Activated CD4-positive, alpha-beta T cell treated with anti-CD3 and anti-CD28 coated beads for 36 hours (primary cell): ENCODE measurements at places on chromosomes 1 and 21.

GRCh38 chr1:207454046-207454964 lies at the start of gene CR2:
CR2 (plus strand) TSS chr1:207454328; CDS start chr1:207454419, 91 bp downstream.
- peak; percentile 73 for DNase-seq

DNA sequence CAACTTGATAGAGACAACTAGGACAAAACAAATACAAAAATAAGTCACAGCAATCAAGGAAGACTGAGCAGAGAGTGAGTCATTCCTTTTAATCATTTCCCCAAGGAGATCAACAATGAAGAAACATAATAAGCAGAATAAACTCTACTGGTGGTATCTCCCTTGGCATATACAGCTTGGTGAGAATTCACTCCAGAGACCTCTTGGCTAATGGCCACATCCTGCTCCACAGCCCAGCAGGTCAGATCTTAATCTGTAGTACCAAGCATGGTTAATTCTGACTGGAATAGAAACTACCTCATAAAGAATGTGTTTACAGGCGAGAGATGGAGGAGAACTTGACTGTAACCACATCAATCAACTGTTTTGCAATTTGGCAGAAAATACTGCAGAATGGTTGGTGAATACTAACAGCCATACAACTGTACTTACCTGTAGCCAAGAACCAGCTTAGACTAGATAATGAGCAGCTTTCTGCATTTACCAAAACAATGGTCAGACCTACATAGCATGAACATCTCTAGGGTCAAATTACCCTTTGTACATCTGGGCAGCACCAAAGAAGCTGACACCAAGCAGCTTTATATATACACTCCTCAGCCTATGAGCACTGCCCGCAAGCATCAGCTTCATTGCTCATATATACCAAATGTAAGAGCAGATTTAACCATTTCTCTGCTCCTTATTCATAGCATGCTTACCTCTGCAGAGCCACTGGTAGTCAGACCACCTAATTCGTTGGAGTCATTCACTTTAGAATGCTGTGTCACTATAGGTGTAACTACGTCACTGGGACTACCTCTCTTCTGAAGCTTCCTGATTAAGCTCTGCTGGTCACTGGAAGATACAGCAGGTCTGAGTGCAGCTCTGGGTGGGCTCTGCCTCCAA lies 51.0 kb downstream of the KIAA0319L start:
- DNase-seq, result peak; percentile 62

- DNase-seq, result no peak
Measured at GRCh38 chr21:29892379-29892778, 47.4 kb downstream of the GRIK1 start.

DNA sequence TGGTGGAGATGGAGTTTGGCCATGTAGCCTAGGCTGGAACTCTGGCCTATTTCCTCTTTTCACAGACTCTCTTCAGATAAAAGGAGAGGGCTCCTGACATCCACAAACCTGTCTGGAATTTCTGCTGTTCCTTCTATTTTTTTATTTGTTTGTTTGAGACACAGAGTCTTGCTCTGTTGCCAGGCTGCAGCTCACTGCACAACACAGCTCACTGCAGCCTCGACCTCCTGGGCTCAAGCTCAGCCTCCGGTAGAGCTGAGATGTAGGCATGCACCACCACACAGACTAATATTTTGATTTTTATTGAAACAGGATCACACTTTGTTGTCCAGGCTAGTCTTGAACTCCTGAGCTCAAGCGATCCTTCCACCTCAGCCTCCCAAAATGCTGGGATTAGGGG lies 230.9 kb downstream of the TM2D1 start:
- DNase-seq, result no peak

GRCh38 chr21:36330904-36331303 lies 10.9 kb downstream of the MORC3 start:
- peak; percentile 67 for DNase-seq

GRCh38 chr1:236131916-236132315 lies 10.4 kb upstream of the GPR137B start:
- no peak for DNase-seq

- peak; percentile 89 for DNase-seq
Measured at GRCh38 chr1:229227298-229227919, 43.5 kb upstream of the RAB4A start.

DNA sequence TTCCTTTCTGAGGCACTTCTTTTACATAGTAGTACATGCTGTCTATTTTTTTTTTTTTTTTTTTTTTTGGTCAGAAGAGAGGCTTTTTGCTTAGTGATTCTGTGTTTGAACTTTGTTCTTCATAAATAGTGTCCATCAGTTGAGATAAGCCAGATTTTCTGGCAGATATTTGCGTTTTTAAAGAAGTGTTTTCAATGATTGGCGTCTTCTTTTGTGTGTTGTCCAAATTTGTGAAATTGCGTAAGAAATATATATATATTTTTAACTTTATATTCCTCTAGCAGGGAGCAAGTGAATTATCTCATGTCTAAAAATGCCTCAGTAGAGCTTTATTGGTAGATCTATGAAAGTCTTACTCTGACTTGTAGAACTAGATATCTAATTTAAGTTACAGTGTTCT lies 28.3 kb downstream of the NEK7 start:
- no peak for DNase-seq

DNA sequence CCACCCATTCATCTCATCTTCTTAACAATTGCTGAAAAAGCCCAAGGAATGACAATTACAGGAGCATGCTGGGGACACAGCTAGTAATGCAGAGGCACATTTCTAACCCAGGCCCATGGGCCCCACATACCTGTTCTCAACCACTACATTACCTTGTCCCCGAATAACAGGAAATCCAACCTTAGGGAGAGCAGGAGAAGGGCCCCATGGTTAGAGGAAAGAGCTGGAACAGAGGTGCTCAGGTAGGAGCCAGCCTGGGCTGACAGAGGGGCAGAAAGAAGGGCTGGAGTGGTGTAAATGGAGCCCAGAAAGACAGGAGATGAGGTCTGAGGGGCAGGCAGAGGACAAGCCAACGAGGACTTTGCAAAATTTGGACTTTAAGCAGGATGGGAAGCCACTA lies 11.4 kb upstream of the S100A8 start:
- no peak for DNase-seq

DNA sequence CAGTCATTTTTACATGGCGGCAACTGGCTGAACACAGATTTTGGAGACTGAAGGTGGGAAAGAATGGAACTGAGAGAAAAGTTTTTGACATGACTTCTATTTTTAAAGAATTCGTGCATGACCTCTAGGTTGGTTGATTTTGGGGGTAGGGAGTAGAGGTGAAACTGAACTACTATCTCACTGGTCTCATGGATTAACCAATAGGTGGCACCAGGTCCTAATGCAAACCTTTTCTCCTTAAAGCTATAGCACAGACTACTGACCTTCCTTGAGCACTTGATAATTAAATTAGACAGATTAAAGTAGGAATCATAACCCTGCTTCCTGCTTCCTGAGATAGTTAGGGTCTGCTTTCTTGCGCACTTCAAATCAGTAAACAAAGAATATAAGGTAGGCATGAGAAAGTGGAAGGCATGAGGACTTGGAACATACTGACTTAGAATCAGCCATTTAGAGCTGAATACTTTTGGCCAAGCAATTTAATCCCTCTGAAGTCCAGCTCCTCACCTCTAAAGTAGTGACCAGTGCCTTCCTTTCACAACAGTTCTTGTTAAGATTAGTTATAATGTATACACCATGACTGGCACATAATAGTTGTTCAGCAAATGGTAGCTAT lies 206.0 kb downstream of the CENPF start:
- no peak for DNase-seq

- DNase-seq, result no peak
Measured at GRCh38 chr1:1917995-1918900, 831 bp downstream of the TMEM52 start.

DNA sequence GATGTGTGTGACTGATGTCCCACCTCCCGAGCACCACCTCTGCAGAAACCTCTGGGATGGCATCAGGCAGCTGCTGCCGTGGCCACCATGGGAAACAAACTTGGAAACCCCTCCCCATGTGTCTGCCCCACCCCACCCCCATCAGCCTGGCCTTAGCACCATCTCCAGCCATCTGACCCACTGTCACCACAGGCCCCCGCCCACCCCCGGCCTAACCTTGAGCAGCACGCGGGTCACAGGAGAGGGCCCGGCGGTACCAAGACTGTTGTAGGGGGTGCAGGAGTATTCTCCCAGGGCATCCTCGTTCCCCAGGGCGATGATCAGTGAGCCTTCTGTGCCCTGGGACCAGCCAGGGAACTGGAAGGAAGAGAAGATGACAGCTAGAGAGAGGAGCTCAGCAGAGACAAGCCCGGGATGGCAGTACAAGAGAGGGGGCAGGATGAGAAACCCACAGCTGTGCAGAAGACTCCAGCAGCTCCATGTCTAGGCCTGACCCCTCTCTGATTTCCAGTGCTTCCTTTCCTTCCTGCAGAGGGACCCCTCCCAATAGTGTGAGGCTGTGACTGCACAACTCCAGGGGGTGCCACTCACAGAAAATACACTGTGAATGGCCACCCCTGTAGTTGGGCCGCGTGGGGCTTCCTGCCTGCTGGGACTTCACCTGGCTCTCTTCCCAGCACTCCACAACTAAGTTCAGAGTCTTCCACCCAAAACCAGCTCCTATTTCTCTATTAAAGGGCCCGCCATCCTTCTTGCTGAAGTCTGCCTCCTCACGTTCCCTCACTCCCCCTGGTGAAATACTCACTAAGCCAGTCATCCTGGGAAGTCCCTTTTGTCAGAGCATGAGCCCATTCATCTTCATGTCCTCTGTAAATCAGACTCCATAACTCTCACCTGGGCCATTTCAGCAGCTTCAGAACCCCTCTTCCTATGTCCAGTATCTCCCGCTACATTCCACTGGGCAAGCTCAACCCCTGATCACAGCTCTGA lies 7.3 kb upstream of the TAGLN2 start:
- no peak for DNase-seq

- DNase-seq, result no peak
Measured at GRCh38 chr21:36489103-36489775, 9.3 kb upstream of the CLDN14 start.

GRCh38 chr1:1240822-1241587 lies 5.5 kb downstream of the C1QTNF12 start:
- DNase-seq, result no peak

DNA sequence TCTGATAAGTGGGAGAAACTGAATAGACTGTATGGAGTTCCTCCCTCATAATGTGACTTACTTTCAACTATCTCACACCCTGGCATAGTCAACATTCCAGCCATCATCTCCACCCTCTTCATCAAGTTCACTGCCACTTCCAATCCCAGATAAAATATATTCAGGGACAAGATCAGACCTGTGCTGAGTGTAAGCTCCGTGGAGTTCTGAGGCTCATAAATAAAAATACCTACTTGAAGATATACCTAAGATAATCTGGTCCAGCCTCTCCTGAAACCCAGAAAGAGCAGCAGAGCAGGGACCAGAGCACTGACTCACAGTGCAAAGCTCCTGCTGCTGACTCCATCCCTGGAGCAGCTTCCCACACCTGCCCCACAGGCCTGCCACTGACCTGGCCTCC lies 1.7 kb upstream of the LCE7A start:
- DNase-seq, result no peak

- DNase-seq, result no peak
Measured at GRCh38 chr21:37153196-37153934, 80.3 kb downstream of the TTC3 start.

DNA sequence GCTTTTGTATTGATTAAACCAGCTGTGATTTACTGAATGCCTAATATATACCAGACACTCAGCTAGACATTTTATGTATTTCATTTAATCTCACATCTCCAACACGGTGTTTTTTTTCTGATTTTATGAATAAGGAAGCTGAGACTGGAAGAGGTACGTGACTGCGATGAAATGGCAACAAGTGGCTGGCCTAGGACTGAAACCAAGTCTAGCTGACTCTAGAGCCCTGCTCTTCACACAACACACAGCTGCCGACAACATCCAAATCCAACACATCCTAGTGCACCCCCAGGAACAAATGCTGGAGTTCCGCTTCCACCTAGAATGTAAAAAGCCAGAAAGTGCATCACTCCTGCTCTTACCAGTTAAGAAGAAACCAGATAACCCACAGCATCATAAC lies 10.7 kb upstream of the TOMM20 start:
- DNase-seq, result no peak

GRCh38 chr21:14382486-14382834 lies 486 bp downstream of the HSPA13 start:
- DNase-seq, result peak; percentile 69

DNA sequence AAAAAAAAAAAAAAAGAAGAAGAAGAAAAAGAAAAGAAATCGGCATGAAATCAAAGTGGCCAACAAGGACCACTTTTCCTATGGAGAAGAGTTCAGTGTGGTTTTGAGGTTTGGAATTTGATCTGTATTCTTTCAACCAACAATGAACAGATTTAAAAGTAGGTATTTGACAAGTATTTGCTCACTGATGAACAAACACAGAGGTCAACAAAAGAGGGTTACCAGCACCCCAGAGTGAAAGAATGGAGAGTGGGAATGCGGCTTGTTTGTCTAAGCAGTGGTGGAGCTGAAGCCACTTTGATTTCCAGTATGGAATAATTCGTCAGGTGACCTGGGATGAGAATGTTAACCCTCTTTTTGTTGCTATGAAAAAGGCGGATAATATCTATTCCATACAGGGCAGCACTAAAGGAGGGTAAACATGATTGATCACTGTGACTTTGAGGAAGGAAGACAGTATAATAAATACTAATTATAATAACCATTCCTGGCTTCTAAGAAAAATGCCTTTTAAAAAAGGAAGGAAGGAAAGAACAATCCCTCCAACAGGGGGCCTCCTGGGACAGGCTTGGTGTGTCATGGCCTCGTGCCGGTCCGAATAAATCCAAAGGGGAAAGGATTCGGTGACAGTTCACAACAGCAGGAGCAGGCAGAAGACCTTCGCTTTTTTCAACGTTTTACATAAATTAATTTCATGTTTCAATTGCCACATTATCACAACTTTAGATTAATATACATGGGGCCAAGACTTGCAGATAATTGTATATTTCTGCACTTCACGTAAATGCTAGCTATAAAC lies 37.2 kb upstream of the SIM2 start:
- peak; percentile 13 for DNase-seq

DNA sequence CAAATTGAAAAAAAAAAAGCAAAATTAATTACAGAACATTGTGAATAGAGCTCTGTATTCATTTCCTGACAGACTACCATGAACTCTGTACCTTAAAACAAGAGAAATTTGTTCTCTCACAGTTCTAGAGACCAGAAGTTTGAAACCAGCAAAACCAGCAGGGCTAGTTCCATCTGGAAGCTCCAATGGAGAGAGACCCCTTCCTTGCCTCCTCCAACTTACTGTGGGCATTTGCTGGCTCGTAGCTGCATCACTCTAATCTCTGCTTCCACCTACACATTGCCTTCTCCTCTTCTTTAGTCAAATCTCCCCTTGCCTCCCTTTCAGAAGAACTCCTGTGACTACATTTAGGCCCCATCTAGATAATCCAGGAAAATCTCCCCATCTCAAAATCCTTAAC lies 56.5 kb downstream of the SYDE2 start:
- no peak for DNase-seq
